Upper lobe of right lung (tissue), 1 donor: ENCODE measurements at places on chromosomes 7 and 10. TPM values are rescaled to one million over a fixed set of nuclear protein-coding genes. Genes with fewer than 3 reads are reported as not detected.

GRCh38 chr10:6918305-6918704 is 338.2 kb upstream of the PRKCQ start:
- DNase-seq: peak; percentile 73
- no peak overlapping the region for H3K27ac ChIP-seq
- peaks cover 4% of the 10 kb centered on the region for H3K4me1 ChIP-seq
- H3K36me3 ChIP-seq: no peaks in the 10 kb centered on the region

GRCh38 chr7:126658684-126659083 is 594.1 kb downstream of the GRM8 start:
- H3K27ac ChIP-seq: no peak overlapping the region
- H3K4me1 ChIP-seq: no peaks in the 10 kb centered on the region
- DNase-seq: no peak
- H3K4me3 ChIP-seq: no peak overlapping the region
- H3K36me3 ChIP-seq: no peaks in the 10 kb centered on the region

Gene MAP3K8
- total RNA-seq: 33.7 TPM

Gene ELN
- 231 TPM for total RNA-seq

Gene KMT2E
- total RNA-seq: 97.0 TPM
